ENCODE measurements at places on chromosomes 2 and 18. TPM values are rescaled to one million over a fixed set of nuclear protein-coding genes. Genes with fewer than 3 reads are reported as not detected.

Gene FBXO48
- 0.27 TPM for total RNA-seq

Gene TAF4B
- 14.8 TPM for total RNA-seq

Gene RAB17
- not detected for total RNA-seq

DNA sequence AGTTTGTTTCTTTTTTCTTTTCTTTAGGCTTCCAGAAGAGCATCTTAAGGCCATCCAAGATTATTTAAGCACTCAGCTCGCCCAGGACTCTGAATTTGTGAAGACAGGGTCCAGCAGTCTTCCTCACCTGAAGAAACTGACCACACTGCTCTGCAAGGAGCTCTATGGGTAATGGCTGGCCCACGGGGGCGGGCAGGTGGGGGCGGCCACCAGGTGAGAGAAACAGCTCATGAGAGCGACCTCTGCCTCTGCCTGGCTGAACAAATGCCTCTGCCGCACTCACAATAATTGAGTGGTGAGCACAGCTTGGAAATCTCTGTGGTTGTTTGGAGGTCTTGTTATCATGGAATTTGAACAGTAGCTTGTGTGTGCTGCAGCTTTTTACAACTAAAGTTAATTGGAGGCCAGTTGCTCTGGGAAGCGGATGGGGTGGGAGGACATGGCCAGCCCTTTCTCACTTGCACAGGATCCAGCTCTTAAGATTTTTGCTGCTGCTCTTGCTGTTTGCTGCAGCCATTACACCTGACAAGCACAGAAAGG is 70.4 kb downstream of the INPP5D start:
- DNase-seq, result no peak

- peak; percentile 52 for DNase-seq
These were observed 175.3 kb downstream of the INHBB start for GRCh38 chr2:120520929-120521912.

DNA sequence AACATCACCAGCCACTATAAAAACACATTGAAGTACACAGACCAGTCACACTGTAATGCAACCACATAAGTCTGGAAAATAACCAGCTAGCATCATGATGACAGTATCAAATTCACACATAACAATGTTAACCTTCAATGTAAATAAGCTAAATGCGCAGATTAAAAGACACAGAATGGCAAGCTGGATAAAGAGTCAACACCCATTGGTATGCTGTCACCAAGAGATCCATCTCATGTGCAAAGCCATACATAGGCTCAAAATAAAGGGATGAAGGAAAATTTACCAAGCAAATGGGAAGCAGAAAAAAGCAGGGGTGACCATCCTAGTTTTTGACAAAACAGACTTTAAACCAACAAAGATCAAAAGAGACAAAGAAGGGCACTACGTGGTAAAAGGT is 110.8 kb downstream of the NR4A2 start:
- DNase-seq, result no peak

- no peak for DNase-seq
These were observed 102.2 kb upstream of the RND3 start for GRCh38 chr2:150589681-150590080.

Data from hematopoietic multipotent progenitor cell (in vitro differentiated cells).